Cortex of kidney (tissue), 1 donor: ENCODE measurements at places on chromosomes 1 and 21.

DNA sequence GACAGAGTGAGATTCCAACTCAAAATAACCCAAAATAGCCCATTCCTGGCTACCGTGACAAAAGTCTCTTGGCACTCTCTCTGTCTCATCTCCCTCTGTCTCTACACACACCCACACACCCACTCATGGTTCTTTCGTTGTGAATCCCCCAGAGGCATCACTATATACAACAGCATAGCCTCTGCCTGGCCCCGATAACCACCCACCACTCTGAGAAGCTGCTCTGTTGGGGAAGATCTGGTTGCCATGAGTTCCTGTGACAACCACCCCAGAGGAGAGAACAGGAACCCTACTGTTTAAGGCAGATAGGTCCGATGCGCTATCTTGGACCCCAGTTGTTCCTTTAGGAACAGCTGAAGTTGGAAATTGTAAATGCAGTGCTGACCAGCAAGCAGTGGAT lies 70.4 kb upstream of the LYST start:
- no peak for DNase-seq

DNA sequence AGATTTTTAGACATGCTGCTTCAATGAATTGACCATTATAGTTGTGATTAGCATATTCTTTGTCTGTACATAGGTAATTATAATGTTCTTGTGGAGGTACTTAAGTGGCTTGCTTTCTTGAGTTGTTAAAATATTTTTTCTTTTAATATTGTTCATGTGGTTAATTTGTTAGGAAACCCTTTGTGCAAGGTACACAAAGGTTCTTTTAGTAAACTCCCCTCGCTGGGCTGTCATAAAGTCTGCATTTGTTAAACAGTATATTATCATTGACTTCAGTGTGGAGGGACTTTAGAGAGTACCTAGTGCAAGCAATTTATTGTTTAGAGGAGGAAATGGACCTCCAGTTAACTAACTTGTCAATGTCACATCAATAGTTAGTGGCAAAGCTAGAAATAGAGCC lies 52.5 kb downstream of the DISP1 start:
- DNase-seq = no peak

DNA sequence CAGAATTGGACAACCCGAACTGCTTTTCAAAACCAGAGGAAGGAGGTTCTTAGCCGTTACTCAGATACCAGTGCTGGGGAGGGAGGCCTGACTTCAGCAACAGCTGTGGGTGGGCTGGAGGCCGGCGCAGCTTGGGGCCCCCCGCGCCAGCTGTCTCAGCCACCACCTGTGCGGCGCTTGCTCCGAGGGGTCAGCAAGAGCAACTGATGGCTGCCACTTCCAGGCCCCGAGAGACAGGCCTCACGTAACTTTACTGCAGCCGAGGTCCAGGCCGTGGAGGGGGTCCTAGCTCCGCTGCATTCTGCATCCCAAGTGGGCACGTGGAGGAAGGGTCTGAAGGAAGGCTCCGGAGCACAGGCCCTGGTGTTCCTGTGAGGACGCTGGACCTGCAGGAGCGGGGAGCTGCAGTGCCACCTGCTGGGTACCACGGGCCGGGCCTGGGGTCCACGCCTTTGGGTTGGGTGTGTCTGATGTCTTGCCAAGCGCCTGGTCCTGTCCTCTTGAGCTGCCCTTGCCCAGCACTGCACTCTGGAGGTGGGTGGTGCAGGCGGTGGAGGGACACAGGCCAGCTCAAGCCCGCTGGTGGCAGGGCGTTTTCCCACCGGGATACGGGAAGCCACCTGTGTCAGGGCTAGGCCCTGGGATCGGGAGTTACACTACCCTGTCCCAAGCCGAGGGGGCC lies 9.8 kb downstream of the THAP3 start:
- DNase-seq = no peak

GRCh38 chr1:157439302-157439954 lies 112.9 kb downstream of the FCRL5 start:
- DNase-seq = no peak

DNA sequence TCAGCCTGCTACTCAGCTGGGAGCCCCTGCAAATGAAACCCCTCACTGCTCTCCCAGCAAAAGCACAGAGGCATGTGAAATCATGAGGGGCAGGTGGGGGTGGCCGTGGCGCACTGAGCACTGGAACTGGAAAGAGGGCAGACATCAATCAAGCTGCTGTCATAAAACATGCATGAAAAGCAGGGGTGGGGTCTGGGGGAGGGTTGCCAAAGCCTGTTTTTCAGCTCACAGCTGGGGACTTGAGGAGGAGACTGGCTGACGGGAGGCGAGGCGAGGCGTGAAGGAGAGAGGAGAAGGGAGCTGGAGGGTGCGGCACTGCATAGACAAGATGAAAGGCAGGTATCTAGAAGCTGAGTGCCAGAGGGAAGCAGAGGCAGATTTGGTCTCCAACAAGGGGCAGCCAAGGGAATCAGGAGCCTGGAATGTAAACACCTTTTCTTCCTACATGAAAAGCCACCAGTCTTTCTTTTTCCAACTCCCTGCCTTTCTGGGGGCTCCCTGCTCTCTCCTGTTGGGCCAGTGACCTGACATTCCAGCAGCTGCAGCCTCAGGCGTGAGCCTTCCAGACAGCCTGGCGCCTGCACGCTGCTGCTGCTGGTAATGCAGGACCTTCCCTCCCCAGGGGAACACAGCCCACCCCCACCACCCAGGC lies 87.0 kb downstream of the NMNAT2 start:
- no peak for DNase-seq
